D341Med (cell line): ENCODE measurements at places on chromosomes 16 and 17.

GRCh38 chr17:45812102-45812501 is 28.0 kb downstream of the CRHR1 start:
- DNase-seq: no peak

- DNase-seq: no peak
Measured at GRCh38 chr16:27217256-27217655, 13.9 kb downstream of the KDM8 start.

GRCh38 chr17:63476854-63477479 is at the start of gene ACE:
Gene ACE (plus strand): TSS chr17:63477061. CDS start chr17:63477095, 34 bp downstream.
- DNase-seq: peak; percentile 88

GRCh38 chr16:21189311-21189710 is 22.1 kb downstream of the ZP2 start:
- DNase-seq: no peak

GRCh38 chr17:10313037-10313672 is 59.7 kb downstream of the MYH13 start:
- no peak for DNase-seq

DNA sequence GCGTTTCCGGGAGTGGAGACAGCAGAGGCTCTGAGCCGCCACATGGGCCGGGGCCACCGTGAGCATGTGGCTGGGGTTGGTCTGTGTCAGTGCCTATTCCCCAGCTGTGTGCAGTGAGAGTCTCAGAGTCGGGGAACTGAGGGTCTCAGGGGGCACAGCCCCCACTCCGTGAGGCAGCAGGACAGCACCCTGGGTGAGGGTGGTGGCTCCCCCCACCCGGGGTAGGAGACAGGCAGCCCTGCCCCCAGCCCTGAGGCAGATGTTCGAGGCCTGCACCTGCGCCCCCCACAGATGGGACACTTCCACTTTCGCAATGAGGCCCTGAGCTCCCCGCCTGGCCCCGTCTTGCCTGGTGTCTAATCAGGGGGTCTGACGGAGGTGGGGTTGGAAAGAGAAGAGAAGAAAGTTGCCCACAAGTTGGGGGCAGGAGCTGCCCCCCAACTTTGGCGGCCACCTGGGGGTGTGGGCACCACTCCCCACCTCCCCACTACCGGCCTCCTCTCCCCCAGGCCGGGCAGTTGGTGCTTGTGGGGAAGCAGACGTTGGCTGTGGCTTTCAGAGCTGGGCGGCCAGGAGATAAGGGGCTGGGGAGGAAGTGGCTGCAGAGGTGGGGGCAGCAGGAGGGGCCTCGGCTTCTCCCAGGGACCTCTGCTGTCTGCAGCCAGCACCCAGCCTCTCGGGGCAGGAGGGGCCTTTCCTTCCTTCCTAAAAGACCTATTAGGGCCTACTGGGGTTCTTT is 1.8 kb upstream of the CBFA2T3 start:
- no peak for DNase-seq

DNA sequence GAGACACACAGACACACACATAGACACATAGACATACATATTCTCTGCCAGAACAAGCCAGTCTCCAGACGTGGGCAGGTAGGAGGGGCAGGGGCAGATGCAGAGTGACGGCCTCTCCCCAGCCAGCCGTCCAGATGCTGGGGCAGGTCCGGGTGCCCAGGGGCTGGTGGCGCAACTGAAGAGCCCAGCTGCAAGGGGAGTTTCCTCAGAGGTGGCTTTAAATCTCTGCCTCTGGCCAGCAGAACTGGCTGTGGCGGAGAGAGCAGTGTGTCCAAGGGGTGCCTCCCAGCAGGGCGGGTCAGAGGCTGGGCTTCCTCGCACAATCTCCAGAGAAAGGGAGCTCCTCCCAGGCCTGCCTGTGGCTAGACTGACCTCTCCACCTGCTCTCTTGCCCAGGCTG is 9.4 kb upstream of the GCGR start:
- no peak for DNase-seq

GRCh38 chr17:79925242-79925957 is 86.2 kb upstream of the CBX4 start:
- DNase-seq: peak; percentile 76

DNA sequence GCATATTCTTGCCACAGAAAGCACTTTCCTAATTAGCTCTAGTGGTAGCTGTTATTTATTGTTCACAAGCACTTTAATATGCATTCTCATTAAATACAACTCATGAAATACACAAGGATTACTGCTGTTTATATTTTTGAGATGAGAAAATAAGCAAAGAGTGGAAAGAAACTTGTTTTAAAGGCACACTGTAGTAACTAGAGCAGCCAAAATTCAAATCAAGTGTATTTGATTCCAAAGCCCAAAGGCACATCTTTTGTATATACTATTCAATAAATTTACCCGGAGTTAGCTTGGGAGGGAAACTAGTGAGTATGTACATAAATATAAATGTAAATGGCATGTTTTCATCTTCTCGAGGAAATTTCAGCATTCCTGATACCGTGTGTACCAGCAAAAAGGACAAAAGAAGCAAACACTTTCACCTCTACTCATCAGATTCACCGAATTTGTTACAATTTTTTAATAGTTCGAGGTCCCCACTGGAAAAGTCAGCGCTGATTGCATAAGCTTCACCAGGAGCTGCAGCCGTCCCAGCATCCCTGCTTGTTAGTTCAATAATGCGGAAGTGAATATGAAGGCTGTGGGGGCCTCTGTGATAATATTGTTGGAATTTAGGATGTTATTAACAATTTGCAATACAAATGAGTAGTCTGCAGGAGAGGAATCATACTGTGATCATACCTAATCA is 371.6 kb upstream of the MON1B start:
- no peak for DNase-seq
